Neural crest cell (in vitro differentiated cells): ENCODE measurements at places on chromosomes 6 and 20.

GRCh38 chr6:8029243-8029870 lies 34.8 kb downstream of the BLOC1S5 start:
- DNase-seq: no peak

DNA sequence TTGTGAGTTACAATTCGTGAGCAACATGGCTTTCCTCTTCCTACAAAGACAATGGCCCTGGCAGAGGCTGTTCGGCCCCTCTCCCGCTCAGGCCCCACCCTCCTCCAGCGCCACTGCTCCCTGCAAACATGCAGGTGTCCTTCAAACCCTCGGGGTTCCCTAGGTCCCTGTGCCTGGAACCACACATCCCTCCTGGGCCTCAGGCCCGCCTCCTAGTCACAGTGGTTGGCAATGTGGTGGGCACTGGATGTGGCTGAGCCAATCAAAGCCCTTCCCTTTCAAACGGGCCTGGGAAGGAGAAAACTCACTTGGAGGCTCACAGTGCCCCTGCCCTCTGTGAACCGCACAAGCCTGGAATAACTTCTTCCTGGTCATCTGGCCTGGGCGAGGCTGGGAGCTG lies 147.2 kb downstream of the TFAP2C start:
- no peak for DNase-seq

GRCh38 chr6:24228123-24228522 lies 102.1 kb downstream of the NRSN1 start:
- no peak for DNase-seq

GRCh38 chr20:20073801-20074371 lies 21.6 kb downstream of the CFAP61 start:
- DNase-seq: no peak

GRCh38 chr6:142387997-142388815 lies 86.4 kb downstream of the ADGRG6 start:
- no peak for DNase-seq

GRCh38 chr6:106413016-106413415 lies 52.5 kb downstream of the CRYBG1 start:
- no peak for DNase-seq

DNA sequence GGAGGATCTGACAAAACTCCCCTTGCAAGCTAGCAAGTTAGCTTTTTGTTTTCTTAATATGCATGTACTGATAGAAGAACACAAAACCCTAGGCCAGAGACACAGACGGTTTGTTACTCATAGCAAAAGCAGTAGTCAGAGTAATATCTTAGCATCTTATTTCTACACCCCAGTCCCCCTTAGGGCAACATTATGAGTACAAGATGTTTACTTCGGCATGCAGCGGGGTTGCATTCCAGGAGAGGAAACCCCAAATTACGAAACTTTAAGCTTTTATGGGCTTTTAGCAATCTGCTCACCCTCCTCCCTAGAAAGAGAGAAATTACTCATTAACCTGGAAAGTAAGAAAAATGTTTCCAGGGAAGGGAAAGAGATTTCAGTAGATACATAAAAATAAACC lies 1286.9 kb downstream of the EPHA7 start:
- DNase-seq: no peak

DNA sequence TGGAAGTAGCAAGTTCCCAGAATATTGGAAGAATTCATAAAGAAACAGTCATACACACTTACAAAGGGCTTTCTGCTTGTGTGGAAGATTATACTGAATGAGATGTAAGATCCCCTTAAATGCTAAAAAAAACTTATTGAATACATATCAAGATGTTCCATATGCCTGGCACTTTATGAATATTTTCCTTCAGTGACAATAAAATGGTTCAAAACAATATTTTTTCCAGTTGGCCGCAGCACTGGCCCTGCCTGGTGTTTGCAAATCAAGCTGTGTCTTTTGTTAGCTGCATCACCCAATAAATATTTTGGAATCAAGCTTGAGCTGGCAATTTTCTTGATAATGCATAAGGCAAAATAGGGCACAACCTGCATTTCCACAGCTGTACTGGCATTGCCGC lies 51.2 kb downstream of the CFAP61 start:
- no peak for DNase-seq

DNA sequence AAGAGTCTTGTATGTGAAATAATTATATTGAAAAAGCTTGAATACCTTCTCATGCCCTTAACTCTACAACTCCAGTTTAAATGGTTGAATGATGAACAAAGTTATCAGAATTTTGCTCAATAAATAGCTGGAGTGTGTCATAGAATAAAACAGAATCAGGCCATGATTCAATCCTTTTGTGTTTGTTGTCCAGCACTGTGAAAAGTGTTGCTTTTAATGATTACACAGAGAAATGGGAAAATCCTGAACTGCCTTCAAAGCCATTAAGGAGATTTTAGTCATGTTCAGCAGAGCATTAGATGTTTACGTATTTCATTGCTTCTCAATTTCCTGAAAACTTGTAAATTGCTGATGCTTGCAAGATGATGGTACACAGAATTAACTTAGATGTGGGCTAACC lies 262.9 kb upstream of the BTBD3 start:
- no peak for DNase-seq

- no peak for DNase-seq
These were observed 255.0 kb upstream of the THEMIS start for GRCh38 chr6:128155826-128156225.

- no peak for DNase-seq
These were observed 37.3 kb downstream of the TRAM2 start for GRCh38 chr6:52539607-52540006.

- DNase-seq: peak; percentile 4
These were observed 66.2 kb downstream of the ARMC2 start for GRCh38 chr6:108914235-108915022.

- DNase-seq: no peak
These were observed 118.3 kb downstream of the STXBP5 start for GRCh38 chr6:147322299-147323162.

- no peak for DNase-seq
These were observed 118.7 kb downstream of the ATG5 start for GRCh38 chr6:106206905-106207304.

DNA sequence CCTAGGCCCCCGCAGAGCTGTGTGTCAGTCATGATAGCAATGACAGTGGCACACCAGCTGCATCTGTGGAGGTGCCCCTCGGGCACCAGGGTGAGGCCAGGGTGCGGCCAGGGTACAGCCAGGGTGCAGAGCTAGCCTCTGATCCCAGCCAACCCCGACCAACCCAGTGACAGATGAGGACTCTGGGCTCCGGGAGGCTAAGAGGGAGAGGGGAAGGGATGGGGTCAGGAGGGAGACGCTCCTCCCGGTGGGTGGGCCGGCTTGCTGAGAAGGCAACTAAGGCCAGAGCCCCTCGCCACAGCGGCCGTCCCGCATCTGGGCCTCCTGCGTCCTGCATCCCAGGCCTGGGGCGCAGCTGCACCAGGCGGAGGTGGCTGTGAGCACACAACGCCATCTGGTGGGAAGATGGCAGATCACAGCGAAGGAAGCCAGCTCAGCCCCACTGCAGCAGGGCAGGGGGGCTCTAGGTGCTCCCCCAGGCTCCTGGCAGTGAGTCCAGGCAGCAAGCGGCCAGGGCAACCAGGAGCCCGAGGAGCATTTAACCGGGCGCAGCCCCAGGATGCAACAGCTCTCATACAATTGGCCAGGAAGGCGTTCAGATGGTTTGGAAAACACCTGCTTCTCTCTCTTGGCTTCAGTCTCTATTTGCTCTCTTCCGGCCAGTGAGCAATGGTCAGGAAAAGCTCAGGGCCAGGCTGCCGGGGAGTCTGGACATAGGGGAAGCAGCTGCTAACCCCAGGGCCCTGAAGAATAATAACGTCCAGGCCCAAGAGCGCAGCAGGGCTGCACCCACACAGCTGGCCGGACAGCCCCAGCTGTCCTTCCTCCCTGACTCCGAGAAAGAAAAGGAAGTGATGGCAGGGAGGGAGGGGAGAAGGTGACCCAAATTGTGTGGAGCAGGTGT lies 169.4 kb downstream of the TAF4 start:
- DNase-seq: peak; percentile 61

GRCh38 chr6:116012951-116013350 lies 47.7 kb downstream of the FRK start:
- no peak for DNase-seq

DNA sequence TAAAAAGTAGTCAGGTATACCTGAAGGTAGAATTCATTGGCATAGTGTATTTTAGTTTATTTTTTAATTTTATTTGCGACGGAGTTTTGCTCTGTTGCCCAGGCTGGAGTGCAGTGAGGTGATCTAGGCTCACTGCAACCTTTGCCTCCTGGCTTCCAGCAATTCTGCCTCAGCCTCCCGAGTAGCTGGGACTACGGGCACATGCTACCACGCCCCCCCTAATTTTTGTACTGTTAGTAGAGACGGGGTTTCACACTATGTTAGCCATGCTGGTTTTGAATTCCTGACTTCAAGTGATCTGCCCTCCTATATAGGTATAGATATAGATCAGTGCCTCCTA lies 102.8 kb upstream of the PRSS16 start:
- DNase-seq: no peak

- DNase-seq: no peak
These were observed 69.7 kb upstream of the TOX2 start for GRCh38 chr20:43844778-43845614.

DNA sequence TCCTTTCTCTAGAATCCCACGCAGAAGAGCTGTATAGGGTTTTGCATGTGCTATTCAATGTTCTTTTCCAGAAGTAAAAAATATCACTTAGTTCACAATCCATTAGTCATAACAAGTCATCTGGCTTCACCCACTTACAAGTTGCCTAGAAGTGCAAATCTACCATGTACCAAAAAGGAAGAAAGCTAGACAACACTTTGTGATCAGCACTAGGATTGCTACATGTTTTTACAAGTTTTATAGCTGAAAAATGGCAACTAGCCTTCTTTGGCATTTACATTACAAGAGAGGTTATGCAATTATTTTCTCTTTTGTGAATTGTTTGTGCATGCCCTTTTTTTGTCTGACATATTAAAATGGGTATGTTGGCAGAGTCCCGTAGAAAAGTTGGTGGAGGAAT lies 85.6 kb upstream of the PTPRK start:
- no peak for DNase-seq

- DNase-seq: no peak
These were observed 35.1 kb downstream of the NT5E start for GRCh38 chr6:85484948-85485347.

- no peak for DNase-seq
These were observed 162.8 kb upstream of the AFDN start for GRCh38 chr6:167663784-167664443.

DNA sequence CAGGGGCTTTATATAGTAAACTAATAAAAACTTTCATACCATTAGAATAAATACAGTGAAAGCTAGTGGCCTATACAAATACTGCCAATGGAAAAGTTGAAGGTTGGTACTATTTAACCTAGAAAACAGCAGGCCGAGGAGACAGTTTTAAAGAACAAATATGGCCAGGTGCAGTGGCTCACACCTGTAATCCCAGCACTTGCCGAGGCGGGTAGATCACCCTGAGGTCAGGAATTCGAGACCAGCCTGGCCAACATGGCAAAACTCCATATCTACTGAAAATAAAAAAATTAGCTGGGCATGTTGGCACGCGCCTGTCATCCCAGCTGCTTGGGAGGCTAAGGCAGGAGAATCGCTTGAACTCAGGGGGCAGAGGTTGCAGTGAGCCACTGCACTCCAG lies 24.8 kb downstream of the GLYATL3 start:
- no peak for DNase-seq

DNA sequence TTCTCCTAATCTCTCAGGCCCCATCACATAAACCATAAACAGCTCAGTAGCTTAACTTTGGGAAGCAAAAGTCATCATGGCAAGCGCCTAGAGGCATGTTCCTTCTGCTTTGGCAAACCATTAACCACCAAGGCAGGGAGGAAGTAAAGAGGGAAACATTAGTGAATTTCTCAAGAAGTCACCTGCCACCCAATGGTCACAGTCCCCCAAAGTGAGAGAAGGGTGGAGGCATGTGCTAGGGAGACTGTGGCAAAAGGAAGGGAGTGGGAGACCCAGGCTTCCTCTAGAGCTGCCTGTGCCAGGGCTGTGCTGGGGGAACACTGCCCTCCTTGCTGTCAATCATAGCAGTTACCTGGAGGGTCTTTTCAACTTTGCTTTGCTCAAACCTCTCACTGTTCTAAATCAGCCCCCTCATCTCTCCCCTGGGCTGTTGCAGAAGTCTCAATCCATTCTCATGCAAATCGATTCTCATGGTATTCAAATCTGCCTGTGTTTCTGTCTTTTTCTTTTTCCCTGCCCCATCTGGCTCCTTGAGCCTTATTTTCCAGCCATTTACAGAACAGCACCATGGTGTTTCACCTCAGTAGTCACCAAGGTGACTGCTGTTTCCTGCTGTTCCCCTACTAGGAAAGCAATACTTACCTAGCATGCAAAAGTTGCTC lies 1.8 kb upstream of the RNF24 start:
- DNase-seq: no peak

GRCh38 chr6:22081709-22082108 lies 215.1 kb downstream of the PRL start:
- no peak for DNase-seq

GRCh38 chr6:49333345-49334125 lies 129.5 kb downstream of the MMUT start:
- no peak for DNase-seq

DNA sequence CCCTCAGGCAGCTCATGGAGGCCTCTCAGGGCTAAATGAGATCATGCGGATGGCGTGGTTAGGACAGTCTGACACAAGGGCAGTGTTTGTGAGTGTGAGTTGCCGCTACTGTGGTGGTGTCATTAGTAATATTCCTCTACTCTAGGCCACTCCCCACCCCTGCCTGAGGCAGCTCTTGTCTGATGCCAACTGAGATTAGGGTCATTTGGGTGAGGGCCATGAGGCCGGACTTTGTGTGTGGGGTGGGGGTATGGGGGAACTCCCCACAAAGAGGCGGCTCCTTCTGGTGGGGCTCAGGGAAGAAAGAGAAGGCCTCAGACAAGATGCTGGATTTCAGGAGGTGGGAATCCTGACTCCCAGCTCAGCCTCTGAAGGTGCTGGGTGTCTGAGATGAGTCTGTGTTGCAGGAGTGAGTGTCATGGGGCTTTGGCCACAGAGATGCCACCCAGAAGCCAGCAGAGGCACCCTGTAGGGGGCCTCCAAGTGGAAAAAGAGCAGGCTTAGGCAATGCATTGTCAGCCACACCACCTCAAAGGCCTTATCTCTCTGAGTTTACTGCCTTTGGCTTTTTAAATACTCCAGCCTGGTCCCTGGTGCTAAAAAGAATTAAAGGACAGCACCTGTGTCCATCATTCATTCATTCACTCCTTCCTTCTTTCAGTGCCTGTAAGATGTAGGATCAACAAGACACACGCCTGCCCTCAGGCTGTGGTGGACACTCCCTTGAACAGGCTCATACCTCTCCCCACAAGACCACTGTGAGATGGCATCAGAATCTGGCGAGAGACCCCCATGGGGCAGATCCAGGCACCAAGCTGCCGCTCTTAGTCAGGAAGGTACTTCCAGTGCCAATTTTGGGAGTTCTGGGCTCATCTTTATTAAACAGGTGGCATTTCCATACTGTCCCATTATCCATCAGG lies 175.2 kb downstream of the MRPL14 start:
- no peak for DNase-seq

- no peak for DNase-seq
These were observed 14.3 kb downstream of the CRNKL1 start for GRCh38 chr20:20037960-20038359.
